ENCODE measurements at places on chromosomes 13 and 19.

DNA sequence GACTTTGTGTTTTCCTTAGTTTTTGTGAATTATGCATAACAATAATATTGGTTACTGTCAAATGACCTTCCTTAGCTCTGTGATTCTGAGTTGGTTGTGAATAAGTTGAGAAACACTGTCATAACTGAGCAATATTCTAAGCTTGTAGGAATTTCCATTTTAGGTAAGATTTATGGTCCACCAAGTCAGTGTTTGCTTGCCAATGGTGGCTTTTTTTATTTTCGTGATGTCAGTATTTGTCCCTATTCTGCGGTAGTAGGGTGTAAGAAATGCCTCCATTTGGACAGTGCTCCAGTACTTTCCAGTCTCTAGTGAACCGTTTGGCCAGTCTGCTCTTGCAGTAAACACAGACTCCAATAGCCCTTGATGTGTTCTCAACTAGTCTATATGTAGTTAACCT lies 94.7 kb downstream of the FRY start:
- no peak for DNase-seq

DNA sequence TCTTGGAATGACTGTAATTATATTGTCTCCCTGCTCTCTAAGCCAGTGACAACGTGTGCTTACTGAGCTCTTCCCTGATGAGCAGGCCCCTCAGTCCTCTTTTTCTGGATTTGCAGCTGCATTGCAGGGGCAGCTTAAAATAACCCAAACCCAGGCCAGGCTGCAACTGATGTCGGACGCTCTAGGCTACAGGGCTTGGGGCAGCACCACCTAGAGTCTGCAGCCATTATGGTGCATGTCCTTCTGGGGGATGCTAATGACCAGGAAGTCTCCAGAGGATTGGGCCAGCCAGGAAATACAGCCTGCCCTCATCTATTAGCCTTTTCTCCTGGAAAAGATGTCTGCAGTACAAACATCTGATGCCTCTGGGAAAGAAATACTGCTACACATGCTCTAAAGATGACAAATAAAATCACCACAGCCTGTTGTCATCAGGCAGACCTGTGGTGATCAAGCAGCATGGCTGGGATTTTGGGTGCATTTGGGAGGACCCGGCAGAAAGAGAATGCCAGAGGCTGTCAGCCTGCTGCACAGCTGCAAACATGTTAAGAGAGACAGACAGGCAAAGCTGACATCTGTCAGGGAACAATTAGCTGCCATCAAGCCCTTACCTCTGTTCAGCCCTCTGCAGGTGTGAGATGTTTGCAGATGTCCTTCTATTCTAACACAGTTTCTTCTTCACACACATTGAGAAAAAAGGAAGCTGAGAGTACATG lies 51.8 kb downstream of the CCDC70 start:
- no peak for DNase-seq

DNA sequence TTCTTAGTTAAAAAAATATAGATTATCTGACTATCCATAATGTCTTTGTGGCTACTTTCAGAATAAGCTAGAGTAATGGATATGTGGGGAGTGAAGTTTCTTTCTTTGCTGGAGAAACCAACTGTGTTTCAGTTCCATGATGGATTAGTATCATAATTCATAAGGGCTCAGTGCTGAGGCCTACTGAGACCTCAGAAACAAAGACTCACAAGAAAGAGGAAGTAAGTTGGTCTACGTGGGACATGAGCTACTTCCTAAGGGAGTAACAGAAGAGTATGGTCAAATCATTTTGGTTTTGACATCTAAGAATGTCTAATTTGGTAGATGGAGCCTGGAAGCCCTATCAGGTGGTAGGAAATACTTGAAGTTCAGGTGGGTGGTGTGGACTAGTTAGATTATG lies 99.0 kb upstream of the HTR2A start:
- no peak for DNase-seq

GRCh38 chr13:102376318-102376717 lies 25.5 kb downstream of the FGF14 start:
- no peak for DNase-seq

- no peak for DNase-seq
Measured at GRCh38 chr19:24000656-24001055, 86.0 kb downstream of the ZNF726 start.

- peak; percentile 54 for DNase-seq
Measured at GRCh38 chr13:95642028-95642621, 2.4 kb downstream of the DZIP1 start.

DNA sequence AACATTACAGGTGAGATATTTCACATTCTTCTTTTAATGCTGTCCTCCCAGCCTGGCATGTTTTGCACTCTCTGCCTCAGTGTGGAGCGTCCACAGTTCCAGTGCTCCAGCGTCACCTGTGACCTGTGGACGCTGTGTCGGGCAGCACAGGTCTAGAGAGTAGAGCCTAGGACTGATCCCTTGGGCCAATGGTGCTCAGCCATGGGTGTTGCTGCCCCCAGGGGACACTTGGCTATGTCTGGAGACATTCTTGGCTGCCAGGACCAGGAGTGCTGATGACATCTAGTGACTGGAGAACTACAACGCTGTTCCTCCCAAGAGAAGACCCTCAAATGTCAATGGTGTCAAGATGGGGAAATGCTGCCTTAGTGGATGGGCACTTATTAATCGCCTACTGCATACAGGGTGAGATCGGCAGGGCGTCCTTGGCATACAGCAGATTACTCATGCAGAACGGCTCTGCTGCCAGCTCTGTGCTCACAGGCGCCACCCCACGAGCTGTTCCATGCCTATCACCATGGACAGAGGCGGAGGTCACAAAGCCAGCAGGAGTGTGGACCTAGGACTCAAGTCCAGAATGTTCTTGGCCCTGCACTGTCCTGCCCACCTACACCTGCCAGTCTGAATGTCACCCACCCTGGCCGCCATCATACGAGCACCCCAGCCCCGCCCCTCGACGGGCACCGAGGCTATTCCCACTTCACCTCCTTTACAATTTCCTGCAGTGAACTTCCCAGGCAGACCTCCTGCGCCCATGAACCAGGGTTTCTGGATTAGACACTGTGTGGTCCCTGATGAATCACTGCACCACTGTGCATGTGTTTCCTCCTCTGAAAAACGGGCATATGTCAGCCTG lies 13.9 kb upstream of the MADCAM1 start:
- peak; percentile 18 for DNase-seq

GRCh38 chr19:10805065-10805757 lies 30.8 kb downstream of the TMED1 start:
- no peak for DNase-seq
